Right ventricle myocardium inferior (tissue), 1 donor: ENCODE measurements at places on chromosomes 12 and 14. TPM values are rescaled to one million over a fixed set of nuclear protein-coding genes. Genes with fewer than 3 reads are reported as not detected.
A peak's percentile ranks its signal among the peaks of the same experiment; 100 is the strongest.

- no peak for DNase-seq
Measured at GRCh38 chr14:53346988-53347387, 193.9 kb upstream of the DDHD1 start.

GRCh38 chr14:65731933-65732506 is 319.5 kb downstream of the FUT8 start:
- no peak for DNase-seq

GRCh38 chr12:47193066-47193465 is 113.3 kb upstream of the AMIGO2 start:
- no peak for DNase-seq

DNA sequence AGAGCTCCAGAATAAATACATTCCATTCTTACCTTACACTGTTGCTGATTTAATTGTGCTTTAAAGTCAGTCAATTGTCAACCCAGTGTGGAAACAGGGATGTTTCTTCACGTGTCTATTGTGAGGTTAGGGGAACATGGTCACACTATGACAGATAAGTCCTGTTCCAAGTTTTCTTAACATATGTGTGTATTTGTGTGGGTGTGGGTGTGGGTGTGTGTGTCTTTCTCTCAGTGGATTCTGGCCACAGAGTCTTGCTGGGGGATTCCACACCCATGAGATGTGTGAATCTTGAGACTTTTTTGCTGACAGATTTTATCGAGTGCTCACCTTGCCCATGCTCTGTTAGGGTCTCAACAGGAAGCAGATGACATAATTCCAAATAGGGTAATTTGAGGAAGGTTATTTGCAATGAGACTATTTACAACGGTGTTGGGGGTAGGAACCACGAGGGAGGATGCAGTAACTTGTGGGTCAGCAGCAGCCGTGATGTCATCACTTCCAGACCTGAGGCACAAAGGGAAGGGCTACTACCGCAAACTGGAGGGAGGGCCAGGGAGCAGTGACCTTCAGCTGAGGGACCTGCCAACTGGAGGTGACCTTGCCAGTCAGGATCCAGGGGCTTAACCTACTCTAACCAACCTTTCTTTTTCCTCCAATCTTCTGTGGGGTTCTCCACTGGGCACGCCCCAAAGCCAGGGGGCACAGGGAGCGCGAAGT is 1.9 kb upstream of the VRK1 start:
- no peak for DNase-seq

DNA sequence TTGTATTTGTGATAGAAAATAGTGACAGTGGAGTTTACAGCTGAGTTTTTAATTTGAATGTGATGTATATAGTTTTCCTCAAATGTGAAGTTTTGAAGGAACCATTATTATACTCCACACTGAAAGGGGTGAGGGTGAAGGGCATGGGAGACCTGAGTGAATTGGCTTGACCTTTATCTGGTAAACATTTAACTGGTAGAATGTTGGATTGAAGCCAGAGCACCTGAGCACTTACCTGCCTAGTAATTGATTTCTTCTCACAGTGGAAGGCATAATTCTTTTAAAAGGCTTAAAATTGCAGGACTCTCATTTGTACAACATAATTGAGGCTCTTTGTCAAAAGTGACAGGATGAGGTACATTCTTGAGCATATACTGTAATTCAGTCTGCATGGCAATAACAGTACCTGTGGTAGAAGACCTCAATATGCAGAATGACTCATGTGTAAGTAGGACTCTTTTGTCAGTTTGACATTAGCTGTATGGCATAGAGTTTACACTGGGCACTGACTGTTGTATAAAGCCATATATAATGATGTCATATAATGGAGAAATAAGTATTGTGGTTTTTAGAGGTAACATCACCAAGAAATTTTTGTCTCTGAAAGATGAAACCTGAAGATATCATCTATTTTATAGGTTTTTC is 309.6 kb downstream of the TMTC2 start:
- DNase-seq = no peak

DNA sequence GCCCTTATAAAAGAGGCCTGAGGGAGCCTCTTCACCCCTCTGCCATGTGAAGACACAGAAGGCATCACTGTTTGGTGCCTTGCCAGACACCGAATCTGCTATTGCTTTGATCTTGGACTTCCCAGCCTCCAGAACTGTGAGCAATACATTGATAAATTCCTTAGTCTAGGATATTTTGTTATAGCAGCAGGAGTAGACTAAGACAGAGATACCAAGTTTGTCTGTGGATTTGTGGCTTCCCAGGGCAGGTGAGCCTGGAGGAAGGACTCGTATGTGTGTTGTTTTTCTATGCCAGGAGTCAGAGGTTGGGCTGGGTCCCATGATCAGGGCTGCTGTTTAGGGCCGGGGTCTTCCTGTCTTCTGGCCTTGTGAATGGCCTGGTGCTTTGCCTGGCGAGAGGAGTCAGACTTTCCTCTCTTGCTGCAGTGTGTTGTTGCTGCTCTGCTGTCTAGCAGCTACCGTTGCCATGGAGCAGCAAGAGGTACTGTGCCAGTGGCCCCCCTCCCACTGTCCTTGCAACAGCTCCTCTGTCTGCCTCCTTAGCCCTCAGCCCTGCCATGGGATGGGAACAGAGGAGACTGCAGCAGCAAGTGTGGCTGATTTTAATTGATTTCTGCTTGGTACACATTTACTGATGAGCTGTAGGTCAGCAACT is 111.2 kb downstream of the CHST11 start:
- DNase-seq = no peak

DNA sequence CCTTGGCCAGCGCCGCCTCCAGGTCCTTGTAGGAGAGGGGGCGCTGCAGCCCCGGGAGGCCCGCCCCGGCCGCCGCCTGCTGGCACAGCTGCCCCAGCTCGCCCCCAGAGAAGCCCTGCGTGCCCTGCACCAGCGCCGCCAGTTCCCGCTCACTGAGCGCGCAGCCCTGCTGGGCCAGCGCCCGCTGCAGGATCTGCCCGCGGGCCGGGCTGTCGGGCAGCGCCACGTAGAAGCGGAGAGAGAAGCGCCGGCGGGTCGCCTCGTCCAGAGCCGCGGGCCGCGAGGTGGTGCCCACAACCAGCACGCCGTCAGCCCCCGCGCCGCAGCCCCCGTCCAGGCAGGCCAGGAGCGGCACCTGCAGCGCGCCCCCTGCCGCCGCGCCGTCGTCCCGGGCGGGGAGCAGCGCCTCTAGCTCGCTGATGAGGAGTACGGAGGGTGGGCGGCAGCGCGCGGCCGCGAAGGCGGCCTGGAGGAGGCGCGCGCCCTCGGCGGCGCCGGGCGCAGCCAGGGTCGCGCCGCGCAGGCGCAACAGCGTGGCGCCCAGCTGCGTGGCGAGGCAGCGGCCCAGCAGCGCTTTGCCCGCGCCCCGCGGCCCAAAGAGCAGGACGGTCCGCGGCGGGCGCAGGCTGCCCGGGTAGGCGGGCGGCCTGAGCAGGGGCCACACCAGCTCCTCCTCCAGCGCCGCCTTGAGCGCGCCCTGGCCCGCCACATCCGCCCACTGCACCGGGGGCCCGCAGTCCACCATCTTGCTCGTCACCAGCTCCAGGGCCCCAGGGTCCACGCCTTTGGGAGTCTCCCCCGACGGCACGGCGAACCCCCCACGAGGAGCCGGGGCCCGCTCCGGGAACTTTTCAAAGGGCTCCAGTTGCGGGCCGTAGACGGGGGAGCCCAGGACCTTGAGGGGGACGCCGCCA is 27.7 kb downstream of the FIGNL2 start:
- peak; percentile 86 for DNase-seq

DNA sequence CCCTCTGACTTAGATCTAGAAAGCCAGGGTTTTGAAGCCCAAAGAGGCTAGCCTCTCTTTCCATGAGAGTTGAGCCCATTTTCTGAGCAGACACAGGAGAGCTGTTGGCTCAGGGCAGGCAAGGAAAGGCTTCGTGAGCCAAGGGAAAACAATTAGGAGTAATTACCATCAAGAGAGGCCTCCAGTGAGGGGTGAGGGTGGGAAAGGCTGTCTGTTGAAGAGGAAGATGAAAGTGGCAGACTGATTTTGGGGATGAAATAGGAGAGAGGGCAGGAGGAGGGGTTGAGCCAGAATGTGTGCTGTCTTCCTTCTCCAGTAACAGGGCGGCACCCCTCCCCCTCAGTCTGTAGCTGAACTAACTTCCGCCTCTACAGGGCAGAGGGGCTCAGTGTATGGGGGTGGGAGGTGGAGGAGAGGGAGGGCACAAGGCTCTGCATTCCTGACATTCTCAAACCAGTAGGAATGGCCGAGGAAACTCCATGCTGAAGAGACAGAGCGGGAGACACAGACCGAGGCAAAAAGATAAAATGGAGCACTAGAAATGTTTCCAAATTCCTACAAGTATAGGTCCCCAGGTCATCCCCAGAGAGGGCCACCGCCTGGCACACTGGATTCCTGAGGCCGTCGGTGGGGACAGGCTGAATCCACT is 33.1 kb upstream of the COL2A1 start:
- DNase-seq = no peak

DNA sequence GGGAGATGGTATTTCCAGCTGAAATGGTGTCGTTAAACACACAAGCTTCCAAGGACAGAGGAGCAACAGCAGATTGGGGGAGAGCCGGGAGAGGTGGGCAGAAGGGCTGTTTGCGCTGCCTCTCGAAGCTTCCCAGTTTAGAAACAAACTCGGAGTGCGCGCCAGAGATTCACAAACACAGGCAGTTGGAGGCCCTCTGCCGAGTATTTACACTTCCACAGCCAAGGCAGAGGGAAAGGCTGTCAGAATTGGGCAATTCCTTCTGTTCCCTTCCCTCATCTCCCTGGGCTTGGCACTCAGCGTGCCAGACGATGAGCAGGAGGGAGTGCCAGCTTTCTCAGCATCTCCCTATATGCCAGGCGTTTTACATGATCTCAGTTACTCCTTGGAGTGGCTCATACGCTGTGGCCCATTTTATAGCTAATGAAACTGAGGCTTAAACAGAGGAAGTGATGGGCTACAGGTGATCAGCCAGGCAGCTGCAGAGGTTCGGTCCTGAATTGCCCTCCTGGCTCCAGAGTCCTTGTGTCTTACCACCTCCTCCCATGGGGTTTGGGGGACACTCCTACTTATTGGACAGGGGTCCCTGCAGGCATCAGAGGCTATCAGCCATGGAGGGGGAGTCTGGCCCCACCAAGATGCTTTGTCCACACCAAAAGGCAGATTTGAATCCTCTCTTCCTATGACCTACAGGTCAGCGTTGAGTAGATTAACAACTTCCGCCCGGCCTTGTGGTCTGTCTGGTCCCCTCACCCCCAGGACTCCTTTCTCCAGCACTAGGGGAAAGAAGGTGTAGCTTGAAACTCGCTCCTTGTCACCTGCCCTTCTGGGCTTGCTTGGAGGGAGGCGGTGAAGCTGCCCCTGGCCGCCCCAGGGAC is 3.1 kb downstream of the FAM222A start:
- DNase-seq = no peak

DNA sequence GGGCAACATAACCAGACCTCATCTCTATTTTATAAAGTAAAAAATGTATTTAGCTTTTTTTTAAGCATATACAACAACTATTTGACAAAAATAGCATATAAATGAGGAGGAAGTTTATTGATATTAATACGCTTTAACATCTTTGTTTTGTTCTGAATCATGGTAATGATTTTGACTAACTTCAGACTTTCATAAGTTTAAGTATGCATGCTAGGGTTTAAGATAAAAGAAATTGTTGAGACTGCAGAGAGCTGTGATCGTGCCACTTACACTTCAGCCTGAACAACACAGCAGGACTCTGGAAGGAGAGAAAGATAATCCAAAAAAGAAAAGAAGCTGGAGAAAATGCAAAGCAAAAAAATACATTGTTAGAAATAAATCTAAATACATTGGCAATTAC is 87.9 kb upstream of the AEBP2 start:
- no peak for DNase-seq

GRCh38 chr12:25854991-25855390 is 103.5 kb upstream of the RASSF8 start:
- DNase-seq = no peak

DNA sequence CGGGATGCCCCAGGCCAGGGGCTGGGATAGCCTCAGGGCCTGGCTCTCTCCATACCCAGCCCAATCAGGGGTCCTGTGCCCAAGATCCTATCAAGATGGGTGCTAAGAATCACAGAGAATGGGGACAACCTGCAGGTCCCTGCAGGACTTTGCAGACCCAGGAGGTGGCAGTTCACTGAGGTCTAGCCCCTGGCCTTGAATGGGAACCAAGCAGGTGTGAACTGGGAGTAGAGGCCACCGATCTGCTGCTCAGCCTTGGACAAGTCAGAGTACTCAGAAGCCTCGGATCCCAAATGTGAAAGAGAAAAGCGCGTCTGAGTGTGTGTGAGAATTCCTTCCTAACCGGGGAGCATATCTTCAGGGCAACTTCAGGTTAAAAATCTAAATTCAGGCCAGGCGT is 76.2 kb downstream of the ARL6IP4 start:
- DNase-seq = peak; percentile 39

GRCh38 chr12:69483700-69484099 is 13.5 kb downstream of the FRS2 start:
- no peak for DNase-seq

GRCh38 chr12:131980263-131980662 is 30.5 kb downstream of the EP400 start:
- DNase-seq = no peak

- no peak for DNase-seq
Measured at GRCh38 chr12:79082595-79082994, 218.0 kb downstream of the SYT1 start.

DNA sequence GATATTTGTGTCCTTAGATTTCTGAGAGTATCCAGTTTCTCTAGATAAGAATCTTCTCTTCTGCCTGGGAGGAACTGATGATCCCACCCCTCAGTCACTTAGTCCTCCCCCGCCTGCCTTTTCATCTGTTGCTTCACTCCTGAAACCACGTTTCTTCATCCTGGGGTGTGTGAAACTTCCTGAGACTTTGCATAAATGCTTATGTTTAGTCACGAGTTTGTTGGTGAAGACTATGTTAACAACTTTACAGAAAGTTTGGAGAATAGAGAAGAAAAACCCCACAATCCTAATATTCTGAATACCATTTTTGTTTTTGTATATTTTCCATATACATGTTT is 33.2 kb downstream of the MARK3 start:
- DNase-seq = no peak

- DNase-seq = no peak
Measured at GRCh38 chr14:56814519-56814959, 4.3 kb upstream of the OTX2 start.

DNA sequence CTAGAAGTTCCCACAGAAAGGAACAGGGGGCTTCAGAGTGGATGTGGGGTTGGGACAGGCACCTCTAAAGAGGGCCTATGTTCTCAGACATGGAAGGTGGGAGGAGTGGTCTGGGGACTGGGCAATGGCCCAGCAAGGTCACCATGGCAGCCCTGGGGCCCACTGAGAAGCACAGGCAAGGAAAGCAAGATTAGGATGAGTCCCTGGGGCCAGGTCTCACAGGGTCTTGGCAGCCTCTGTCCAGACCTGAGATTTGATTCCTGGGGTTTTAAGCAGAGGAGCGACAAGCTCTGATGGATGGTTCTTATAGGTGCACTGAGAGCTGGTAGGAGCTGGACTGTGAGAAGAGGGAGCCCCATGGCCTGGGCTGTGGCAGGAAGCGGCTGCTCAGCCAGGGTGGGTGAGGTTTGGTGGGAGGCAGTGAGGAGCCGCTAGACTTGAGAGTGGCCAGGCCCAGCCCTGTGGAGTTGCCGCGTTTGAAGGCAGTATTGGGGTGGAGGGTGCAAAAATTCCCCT is 44.0 kb downstream of the DLK1 start:
- DNase-seq = no peak

Gene NPFF
- not detected for total RNA-seq

Gene XRCC3
- 2.8 TPM for total RNA-seq

Gene TGM1
- 1.1 TPM for total RNA-seq
